ENCODE measurements at places on chromosomes 13 and 19.

GRCh38 chr13:110347535-110348308 lies 40.6 kb downstream of the COL4A2 start:
- no peak for ATAC-seq

DNA sequence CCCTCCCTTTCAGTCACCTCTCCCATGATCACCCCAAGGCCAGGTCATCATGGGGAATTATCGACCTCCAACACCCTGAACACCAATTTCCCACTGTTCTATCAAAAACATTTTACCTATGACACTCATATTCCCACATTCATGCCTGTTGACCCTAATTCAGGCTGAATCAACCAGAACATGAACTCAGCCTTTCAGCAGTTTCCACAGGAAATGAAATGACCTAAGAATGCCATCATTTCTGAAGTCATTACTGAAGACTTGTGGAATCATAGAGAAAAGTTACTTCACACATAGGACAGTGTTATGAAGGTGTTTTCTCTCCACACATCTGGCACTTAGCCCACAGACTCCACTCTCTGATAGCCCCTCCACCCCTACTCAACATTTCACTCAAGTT lies 29.9 kb upstream of the FAM124A start:
- peak; percentile 91 for ATAC-seq

DNA sequence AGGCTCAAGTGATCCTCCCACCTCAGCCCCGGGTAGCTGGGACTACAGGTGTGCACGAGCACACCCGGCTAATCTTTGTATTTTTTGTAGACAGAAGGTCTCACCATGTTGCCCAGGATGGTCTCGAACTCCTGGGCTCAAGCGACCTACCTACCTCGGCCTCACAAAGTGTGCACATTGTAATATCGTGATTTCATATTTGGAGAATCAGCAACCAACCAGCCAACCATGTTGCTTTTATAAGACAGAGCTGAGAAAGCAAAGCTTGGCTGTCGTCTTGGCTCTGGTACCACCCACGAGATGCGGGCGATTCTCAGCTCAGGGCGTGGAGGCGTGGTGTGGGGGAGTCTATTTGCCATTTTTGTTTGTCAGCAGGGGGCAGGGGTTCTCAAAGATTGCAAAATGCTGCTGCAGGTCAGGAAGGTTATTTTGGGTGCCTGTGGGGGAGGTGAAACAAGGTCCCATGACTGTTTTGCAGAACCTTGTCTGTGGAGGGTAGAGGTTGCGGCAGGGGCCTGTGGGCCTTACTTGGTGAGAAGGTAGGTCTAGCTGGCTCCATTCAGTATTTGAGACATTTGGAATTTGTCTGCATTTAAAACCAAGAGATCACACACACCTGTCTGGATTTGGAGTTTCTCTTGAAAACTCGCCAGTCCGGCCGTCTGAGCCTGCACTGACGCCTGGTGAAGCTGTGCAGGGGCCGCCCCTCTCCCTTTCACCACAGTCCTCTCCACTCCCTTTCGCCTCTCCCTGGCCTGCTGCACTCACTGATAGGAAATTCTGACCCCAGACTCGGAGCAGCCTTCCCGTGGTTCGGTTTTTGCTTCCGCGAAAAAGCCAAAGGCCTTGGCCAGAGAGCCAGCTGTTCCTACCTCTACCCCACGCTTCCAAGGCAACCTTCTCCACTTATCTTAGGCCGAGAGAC lies 15.4 kb downstream of the TNFAIP8L1 start:
- ATAC-seq, result no peak

DNA sequence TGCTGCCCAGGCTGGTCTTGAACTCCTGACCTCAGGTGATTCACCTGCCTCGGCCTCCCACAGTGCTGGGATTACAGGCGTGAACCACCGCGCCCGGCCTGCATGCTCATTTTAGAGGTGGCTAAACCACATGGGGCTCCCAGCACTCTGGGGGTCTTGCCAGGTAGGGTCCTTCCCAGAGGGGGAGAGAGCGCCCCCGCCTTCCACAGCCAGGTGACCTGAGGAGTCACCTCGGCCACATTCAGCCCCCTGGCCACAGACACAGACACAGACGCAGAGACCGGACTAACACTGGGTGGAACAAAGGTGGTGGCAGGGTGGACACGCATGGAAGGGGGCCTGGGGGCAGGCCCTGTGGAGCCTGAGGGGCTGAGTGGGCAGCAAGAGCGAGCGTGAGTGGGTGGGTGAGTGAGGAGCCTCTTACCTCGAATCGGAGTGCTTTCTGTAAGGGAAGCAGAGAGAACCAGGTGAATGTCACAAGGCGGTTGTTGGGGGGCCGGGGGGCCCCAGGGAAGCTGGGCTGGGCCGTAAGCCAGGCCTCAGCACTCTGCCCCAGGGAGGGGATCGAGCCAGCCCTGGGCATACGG lies 80.1 kb downstream of the PTPRS start:
- no peak for ATAC-seq

- no peak for ATAC-seq
Observed at GRCh38 chr13:72284791-72285190, 417.8 kb upstream of the DACH1 start.

DNA sequence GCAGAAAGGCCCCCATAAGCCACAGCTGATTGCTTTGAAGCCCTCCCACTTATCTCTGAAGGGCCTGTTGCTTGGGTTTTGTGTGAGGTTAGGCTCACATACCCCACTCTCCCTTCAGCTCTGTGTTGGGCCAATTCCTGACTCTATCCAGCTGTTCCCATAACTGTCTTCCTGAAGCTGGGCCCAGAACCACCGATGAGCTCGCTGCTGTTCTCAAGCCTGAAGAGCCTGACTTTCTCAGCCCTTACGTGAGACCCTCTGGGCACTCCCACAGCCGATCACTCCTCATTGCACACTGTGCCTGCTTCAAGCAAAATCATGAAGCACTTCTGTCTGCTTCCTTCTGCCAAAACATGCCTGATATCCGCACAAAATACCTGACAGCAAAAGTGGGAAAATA lies 124.1 kb downstream of the CRYL1 start:
- no peak for ATAC-seq

- no peak for ATAC-seq
Observed at GRCh38 chr13:98532254-98532653, 44.7 kb downstream of the STK24 start.

DNA sequence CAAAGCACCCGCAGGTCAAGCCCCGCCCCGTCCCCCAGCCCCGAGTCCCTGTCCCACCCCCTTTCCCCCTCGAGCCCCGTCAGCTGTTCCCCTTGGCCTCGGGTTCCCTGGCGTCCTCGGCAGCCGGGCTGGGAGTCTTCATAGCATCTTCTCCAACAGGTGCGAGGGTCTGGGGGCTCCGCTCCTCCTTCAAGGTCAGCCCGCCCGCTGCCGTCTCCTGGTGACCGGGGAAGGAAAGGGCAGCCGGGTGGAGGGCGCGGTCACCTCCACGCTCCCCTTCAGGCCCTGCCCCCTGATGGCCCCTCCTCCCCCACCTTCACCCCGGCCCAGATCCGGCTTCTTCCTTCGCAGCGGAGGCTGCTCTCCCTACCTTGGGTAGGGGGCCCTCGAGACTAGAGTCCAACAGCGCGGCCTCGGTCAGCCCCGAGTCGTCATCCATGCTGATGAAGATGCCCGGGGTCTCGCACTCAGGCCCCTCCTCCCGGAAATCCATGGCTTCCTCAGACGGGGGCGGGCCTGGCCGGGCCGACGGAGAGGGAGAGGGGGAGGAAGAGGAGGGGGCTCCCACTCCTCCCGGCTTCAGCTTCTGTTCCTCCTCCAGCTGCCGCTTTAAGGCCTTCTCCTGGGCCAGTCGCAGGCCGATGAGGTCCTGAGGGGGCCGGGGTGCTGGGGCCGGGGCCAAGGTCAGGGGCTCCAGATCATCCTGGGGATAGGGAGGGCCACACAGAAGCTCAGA lies 541 bp upstream of the RSPH6A start:
- ATAC-seq, result no peak

All from activated T-helper 17 cell treated with anti-CD3 and anti-CD28 coated beads, Interleukin-2, amount 50 U/mL, for 72 hours (primary cell).